ENCODE measurements at places on chromosomes 6 and 20.

DNA sequence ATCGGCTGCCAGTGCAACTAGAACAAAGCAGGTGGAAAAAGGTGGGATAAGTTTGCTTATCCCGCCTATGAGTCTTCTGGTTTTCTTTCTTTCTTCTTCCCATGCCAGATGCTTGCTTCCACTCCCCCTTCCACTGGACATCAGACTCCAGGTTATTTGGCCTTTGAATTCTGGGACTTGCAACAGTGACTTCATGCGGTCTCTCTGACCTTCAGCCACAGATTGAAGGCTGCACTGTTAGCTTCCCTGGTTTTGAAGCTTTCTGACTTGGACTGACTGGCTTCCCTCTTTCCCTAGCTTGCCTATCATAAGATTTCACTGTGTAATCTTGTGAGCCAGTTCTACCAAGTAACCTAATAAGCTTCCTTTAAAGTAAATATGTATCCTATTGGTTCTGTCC, 878.4 kb upstream of the GJE1 start:
- no peak for DNase-seq

- DNase-seq, result no peak
Observed at GRCh38 chr6:3319610-3320200, 61.0 kb downstream of the PSMG4 start.

DNA sequence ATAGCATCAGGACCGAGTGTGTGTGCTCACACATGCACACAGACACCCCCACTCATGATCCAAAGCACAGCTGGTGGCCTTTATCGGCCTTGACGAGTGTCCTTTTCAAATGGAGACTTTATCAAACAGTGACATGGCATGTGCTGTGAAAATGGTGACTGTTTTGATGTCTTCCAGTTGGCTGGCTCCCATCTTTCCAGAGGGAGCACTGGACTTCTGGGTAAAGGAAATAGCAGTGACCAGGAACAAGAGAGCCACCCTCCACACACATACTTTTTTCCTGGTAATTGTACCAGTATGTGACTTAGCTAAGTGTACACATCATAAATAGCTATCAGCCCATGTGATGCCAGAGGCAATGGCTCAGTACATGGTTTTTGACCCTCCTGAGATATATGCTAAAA, 52.7 kb downstream of the ZDHHC14 start:
- no peak for DNase-seq

DNA sequence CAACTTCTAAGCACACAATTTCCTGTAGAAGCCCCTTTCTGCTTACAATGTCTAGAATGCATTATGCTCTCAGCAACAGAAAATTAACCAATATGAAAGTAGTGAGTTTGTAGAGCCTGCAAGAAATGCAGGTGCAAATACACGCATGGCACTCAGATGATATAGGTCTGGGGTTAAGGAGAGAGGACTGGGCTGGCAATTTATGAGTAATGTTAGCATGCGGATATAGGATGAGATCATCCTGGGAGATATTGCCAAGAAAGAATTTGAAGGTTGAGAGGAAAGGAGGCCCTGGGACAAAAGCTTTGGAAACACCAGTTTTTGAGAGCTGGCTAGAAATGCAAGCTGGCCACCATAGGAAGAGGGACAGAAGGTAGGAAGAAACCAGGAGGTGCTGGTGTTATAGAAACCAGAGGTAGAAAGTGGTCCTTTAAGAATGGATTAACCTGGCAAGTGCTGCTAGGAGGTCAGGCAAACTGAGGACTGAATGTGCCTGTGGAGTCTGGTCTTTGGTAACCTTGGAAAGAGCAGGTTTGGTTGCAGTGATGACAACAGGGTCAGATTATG, 183.2 kb upstream of the MYLIP start:
- DNase-seq, result no peak

GRCh38 chr6:122028933-122029522, 370.4 kb upstream of the HSF2 start:
- no peak for DNase-seq

GRCh38 chr6:119174085-119174445, 95.6 kb upstream of the FAM184A start:
- no peak for DNase-seq

- DNase-seq, result no peak
Observed at GRCh38 chr6:1363298-1363697, 26.1 kb upstream of the FOXF2 start.

- DNase-seq, result no peak
Observed at GRCh38 chr20:53865901-53866793, 204.2 kb downstream of the BCAS1 start.
